ENCODE measurements at places on chromosomes 6 and 20.

GRCh38 chr6:46973029-46973428 is 51.3 kb upstream of the ADGRF5 start:
- DNase-seq = no peak

DNA sequence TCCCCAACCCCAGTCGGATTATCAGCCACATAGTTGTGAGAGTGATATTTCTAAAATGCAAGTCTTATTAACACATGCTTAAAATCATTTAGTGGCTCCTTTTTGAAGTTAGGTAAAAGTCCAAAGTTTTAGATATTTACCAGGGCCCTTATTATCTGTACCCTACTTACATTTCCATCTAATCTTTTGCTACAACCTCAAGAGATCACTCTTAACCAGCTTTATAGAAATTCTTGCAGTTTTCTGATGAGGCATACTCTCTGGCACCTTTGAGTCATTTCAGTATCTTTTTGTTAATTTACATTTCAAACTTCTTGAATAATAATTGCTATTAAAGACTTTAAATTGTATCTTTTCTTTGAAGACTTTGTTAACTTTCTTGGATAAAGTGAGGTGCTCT is 453.3 kb downstream of the RFPL4B start:
- no peak for DNase-seq

- DNase-seq = no peak
These were observed 318.2 kb upstream of the RGS17 start for GRCh38 chr6:153449279-153449678.

DNA sequence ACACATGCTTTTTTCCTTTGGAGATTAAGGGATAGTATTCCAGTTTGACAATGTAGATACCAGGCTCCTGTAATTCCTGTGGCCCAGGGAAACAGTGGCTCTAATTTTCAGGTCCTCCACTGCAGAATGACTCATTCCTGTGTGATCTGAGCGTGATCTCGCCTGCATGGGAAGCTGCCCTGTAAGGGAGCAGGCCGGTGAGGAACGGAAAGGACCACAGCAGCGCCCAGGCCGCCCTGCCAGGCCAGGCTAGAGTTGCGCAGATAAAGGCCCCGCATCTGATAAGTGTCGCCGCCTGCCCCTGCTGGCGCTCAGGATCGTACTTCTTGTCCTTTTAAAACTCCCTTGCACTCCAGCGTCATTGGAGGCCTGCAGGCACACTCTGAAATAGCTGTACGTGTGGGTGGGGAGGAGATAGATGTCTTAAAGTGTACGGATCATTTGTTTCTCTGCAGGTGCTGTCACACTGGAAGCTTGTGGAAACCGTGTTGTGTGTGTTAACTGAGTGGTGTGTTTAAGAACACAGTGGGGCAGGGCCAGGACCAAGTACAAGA is 60.7 kb downstream of the SYNJ2 start:
- DNase-seq = no peak

DNA sequence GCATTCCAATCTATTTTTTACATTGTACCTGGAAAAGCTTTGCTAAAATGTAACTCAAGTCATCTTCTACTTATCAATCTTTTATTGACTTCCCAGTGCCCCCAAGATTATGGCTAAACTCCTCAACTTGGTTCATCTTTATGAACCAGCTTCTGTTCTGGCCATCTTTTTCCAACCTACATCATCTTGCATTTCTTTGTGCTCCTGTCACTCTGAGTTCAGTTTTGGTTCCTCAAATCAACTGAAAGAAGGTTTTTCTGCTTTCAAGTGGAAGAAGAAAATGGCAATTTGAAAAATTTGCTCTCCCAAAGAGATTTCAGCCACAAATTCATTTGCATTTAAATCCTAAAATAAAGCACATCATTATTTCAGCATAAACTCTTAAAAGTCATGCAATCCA is 41.8 kb downstream of the GPX5 start:
- no peak for DNase-seq

DNA sequence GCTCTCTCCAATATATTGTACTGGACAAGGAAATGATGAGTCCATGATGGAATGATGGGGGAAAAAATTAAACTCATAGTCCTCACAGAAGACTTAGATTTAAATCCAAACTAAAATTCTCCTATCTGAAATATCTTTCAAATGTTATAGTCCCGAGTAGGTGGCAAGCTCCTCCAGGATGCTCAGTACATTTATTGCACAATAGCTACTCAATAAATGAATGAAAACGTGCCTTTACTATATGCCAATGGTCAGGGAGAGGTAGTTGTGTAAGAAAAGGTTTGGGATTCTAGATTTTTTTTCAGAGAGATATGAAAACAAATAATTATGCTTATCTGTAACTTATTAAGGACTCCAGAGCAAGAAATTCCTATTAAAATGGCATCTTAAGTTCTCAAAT is 32.8 kb downstream of the HS3ST5 start:
- DNase-seq = no peak

DNA sequence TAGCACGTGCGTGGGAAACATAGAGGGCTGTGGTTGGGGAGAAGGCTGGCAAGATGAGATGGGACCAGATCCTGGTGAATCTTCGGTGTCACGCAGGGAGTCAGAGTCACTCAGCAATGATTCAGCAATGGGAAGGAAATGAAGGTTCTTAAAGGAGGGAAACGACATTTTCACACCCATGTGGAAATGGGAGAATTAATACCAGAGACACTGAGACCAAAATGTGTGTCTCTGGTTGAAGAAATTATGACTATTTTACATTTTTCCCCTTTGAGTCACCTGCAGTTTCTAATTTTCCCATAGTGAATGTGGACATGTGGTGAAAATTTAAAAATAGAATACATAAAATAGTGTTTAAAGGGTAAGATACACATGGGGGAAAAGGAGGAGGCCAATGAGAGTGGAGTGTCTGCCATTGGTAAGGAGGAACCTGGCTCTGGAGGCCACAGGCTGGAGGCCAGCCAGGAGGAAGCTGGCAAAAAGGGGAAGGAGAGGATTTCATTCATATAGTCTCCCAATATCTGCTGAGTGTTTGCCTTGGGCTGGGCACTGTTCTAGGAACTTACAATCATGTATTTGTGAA is 17.5 kb downstream of the NRN1 start:
- DNase-seq = no peak

DNA sequence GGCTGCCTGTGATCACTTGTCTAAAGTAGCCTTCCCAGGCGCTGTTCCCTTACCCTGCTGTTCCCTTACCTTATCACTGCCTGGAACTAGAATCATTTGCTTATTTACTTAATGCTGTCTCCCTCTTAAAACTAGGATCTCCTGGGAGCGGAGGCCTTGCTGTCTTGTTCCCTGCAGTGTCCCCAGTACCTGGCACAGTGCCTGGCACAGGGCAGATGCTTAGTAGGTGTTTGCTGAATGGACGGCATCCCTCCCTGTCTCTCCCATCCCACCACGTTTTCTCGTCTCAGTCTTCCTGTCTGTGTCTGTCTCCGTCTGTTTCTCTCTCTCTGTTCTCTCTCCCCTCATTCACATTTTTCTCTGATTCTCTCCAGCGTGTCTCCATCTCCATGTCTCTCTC is 99.9 kb upstream of the MYL9 start:
- no peak for DNase-seq

DNA sequence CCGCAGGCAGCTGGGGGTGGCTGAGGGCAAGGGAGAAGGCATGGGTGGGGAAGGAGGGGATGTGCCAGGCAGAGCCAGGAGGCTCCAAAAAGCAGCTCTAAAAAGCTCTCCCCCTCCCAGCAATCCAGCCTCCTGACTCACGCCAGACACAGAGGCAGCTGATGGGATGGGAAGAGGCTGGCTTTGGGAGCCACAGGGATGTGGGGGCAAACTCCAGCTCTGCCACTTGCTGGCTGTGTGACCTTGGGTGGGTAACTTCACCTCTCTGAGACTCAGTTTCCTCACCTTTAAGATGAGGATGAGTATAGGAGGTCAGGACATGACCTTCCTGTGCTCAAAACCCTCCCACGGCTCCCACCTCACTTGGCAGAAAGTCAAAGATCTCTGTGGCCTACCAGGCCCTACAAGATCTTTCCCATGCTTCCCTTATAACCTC is 148.9 kb downstream of the CEBPB start:
- DNase-seq = no peak

DNA sequence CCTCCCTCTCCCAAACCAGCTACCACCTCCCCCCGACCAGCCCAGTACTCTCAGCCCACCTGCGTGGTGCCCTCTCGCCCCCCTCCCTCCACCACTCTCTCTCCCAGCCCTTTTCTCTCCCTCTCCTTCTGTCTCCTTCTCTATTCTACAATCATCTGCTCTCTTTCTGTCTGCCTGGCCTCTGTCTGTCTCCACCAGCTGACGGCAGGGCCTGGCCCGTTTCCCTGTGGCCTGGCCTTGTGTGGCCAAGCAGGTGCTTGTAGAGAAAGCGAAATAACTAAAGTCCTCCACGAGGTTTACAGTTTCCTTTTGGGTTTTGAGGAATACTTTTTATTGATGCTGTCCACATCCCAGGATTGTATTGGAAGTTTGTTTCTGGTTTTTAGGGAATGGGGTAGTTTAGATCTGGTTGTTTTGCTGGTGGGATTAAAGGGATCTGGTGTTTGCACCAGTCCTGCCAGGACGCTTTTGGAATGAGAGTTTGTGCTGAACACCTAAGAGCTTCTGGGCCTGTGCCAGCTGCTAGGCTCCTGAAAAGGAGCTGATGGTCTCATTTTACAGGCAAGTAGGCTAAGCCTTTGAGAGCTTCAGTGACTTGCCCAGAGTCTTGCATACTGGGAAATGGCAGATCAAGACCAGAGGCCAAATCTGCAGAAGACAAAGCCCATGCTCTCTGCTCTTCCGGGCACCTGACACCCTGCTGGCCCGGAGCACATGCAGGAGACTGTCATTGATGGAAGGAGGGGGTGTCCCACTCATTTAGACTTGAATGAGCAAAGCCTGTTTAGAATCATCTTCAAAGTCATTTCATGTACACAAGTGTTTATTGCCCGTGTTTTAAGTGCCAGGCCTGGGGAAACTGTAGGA is 161.7 kb downstream of the SYCP2 start:
- DNase-seq = no peak

DNA sequence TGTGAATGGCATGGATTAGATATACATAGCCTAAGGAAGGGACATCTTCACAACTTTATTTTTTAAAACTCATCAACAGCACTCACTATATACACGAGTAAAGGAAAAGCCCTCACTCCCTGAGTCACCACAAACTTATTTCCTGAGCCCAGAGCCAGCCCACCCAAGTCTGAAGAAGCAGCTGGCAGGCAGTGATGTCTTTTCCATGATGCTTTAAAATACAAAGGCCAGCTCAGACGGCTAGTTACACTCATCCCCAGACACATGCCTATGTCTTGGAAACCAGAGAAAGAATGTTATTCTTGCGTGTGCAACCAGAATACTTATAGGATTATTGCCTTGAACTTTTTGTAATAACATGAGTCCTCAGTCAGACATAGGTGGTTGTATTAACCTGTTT is 114.4 kb downstream of the ADGRG6 start:
- no peak for DNase-seq

DNA sequence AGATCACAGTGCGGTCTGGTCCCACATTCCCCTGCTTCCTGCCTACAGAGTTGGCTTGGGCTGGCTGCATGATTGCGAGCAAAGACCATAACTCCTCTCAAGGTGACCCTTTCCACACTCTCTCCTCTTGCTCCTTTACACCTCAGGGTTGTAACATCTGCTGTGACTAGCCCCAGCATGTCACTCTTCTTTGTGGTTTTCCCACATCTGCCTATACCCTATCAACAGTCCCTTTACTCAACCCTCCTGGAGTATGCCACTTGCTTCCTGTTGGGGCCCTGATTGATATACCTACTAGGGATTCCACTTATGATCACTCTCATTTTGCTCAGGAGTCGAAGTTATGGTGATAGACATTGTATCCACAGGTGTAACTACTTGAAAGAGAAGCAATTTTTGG is 58.9 kb upstream of the SGK1 start:
- no peak for DNase-seq

GRCh38 chr20:57287901-57288300 is 21.5 kb upstream of the BMP7 start:
- DNase-seq = no peak

GRCh38 chr6:15960740-15961634 is 167.9 kb upstream of the MYLIP start:
- no peak for DNase-seq

- DNase-seq = no peak
These were observed 145.0 kb downstream of the PHACTR3 start for GRCh38 chr20:59749301-59749700.

DNA sequence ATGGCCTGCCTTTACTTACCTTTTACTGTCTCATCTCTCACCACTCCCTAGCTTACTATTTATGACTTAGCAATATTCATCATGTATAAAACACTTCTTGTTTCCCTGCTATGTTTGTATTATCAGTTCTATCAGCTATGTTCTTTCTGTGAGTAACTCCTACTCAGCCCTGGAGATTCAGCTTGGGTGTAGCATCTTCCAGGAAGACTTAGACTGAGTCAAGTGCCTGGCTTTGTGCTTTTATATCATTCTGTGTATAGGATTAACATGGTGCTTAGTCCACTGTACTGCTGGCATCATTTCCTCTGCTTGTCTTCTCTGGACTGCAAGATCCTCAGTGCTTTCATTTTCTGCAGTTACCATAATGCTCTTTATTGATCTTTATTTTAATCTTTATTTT is 257.8 kb downstream of the BTBD3 start:
- no peak for DNase-seq

DNA sequence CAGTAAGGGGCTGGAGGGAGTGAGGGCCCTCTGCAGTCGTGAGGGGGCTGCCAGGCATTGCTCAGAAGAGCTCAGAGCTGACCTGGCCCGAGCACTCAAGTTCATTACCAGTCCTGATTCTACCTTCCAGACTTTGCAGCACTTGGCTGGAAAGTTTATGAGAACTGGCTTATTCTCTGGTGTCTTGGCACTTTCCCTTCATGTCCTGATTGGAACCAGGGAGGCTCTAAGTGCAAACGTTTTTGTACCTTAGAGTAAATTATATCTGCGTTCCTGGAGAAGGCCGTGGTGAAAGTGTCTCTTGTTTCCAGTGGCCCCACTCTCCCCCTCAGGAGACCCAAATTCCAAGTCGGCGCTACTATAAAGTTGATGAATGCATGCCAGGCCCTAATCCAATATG is 402.3 kb downstream of the CDC5L start:
- DNase-seq = no peak

DNA sequence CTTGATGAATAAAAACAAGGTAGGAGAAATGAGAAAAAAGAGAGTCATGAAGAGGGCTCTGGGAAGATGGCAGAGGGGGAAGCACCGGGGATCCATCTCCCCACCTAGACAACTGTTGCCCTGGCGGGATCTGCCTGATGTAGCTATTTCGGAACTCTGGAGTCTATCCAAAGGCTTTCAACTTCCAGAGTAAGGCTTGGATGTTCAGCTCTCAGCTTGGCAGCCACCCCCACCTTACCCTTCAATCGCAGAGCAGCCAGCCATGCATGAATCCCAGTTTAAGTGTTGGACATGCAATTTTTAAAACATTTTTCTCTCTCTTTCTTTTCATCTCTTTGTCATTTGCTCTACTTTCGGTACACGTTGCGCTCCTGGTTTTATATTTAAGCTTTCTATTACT is 275.9 kb upstream of the EXOC2 start:
- no peak for DNase-seq

- no peak for DNase-seq
These were observed 37.4 kb upstream of the SLC9A8 start for GRCh38 chr20:49775229-49775693.
